Caki2 (cell line): ENCODE measurements at places on chromosomes 7 and 10.

DNA sequence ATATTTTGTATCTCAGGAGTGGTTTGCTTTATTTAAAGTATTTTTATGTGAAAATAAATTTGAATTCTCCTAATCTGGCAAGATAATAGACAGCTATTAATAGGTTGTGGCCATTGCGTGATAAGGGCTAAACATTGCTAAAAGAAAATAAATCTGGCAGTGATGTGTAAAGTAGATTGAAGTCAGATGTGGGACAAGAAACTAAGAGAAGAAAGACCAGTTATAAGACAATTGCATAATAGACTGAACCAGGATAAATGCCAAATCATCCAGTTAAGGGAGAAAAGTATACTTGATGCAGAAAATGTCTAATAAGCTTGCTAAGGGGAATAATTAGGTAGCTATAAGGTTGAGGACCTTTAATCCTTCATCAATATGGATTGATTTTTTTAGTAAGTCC is 197.5 kb upstream of the CSTF2T start:
- no peak for DNase-seq

DNA sequence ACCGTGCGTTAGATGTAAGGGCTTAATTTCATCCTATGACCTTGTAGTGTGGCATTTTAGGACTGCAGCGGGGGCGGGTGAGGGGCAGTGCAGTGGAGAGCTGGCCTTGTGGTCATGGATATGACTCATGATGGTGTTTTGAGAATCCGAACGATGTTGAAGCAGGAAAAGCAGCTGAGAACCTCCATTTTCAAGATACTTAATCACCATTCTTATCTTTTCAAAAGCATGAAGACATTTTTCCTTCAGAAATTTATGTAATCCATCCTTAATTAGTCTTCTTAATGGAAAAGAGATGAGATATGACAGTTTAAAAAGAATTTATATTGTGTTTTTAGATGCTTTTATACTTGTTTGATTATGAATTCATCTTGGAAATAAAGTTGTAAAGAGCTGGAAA is 9.6 kb downstream of the ATP5F1C start:
- DNase-seq, result peak; percentile 47

- no peak for DNase-seq
Observed at GRCh38 chr7:139560678-139561077, 37.2 kb downstream of the CLEC2L start.

GRCh38 chr10:128713874-128714570 is 587.8 kb upstream of the MKI67 start:
- no peak for DNase-seq

DNA sequence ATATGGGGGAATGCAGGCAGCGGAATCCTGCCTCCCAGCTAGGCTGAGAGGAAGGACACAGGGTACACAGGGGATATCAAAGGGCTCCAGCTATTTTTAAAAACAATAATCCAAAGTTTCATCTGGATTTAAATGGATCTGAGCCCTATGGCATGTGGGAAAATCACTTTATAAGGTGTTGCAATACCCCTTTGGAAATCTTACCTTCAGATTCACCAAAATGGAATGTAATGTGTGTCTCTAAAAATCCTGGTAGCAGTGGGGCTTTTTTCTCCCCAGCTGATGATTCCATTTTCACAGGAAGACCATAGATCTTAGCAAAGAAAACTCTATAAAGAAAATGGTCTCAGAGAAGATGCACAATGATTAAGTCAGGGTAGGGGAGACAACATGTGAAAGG is 722.2 kb downstream of the PARD3 start:
- DNase-seq, result no peak

DNA sequence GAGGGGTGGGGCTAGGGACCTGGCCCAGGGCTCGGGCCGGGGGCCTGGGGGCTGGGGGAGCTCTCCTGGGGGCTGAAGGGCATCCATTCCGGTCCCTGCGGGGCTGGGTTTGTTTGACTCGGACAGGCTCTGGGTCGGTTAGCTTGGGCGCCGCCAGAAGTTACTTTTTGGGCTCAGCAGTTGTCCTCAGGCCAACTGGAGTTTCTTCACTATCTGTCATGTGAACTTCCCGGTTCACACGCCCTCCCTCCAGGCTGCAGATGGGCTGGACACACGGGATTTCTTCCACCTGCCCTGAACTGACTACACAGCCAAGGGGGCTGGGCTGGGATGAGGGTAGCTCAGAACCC is 3.8 kb downstream of the SLC4A2 start:
- no peak for DNase-seq

- no peak for DNase-seq
Observed at GRCh38 chr10:129556316-129556715, 89.3 kb downstream of the MGMT start.

DNA sequence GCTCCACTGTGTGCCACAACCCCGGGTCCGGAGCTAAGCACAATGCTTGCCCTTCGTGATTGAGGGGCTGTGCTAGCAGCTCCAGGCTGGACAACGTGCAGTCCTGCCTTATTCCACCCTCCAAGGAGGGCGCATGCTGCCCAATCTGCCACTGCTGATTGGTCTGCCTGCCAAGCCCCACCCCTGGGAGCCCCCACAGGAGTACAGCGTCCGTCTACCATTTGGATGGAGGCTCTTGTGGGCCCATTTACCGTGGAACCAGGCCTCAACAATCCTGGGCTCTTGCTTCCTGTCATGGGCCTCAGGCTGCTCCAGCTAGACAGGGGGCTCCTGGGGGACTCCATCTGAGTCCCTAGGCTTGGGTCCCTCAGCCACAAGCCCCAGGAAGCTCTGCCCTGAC is 173.3 kb downstream of the SLIT1 start:
- no peak for DNase-seq

DNA sequence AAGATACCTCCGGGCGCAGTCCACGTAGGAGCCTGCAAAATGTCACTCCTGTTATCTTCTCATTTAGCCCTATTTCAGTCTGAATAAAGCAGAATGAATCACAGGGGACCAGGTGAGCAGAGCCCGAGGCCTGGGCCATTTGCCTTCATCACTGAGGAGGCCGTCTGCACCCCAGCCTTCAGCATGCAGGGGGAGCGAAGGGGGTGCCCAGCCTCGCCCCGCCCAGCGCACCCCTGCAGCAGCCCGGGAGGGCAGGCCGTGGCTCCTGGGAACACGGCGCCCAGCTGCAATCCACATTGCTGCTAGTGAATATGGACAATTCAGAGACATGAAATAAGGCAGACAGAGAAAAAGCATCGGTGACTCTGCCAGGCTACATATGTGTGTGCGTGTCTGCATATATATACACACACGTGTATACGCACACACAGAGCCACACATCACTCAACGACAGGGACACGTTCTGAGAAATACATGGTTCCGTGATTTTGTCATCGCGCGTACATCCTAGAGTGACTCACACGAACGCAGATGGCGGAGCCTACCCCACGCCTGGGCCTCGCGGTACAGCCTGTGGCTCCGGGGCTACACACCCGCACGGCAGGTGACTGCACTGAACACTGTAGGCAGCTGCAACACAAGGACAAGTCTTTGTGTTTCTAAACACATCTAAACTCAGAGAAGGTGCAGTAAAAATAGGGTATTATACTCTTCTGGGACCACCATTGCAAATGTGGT is 15.2 kb upstream of the ELFN1 start:
- DNase-seq, result no peak

GRCh38 chr7:131527456-131527855 is 29.0 kb downstream of the PODXL start:
- no peak for DNase-seq

DNA sequence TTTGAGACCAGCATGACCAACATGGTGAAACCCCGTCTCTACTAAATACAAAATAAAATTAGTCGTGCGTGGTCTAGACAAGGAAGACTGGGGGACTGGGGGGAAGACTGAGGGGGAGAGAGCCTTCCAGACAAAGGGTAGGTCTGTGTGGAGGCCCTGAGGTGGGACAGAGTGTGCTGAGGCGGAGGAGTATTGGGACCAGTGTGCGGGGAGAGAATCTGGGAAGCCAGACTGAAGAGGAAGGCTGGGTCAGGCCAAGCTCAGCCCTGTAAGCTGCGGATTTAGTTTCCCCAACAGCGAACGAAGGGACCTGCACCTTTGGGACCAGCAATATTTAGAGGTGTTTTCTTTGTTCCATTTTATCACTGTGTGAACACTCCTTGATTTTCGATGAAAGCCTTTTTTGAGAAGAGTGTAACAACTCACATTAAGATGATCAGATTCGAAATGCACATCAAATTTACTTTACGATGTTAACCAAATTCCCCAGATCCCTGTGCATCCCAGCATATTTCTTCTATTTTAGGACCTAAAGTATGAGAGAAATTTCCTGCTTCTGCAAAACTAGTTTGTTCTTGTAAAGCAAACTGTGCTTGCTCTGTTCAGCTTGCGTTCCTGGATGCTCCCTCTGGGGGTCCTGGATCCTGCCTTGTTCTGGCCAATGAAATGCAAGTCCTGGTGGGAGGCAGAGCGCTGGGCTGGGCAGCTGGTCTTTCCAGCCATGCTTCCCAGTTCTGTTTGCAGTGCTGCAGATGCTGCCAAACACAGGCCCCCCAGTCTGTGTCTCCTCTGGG is 39.4 kb downstream of the PLAU start:
- DNase-seq, result no peak

DNA sequence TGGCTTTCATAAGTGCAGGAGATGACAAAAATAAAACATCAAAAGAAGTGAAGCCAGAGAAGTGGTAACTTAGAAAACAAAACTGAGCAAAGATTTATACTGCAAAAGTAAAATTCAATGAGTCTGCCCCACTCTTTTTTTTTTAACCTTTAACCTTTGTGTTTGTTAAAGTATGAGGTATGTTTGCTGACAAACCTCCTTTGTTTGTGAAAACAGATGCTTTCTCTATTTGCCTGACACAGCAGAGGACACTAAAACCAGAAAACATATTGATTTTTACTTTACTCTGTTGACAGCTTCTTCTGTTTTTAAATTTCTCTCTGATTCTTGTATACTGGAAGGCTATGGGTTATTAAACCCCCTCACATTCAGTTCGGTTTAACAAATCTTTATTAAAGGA is 57.6 kb downstream of the SGMS1 start:
- no peak for DNase-seq
